ENCODE measurements at places on chromosomes 7 and 10. TPM values are rescaled to one million over a fixed set of nuclear protein-coding genes. Genes with fewer than 3 reads are reported as not detected.

DNA sequence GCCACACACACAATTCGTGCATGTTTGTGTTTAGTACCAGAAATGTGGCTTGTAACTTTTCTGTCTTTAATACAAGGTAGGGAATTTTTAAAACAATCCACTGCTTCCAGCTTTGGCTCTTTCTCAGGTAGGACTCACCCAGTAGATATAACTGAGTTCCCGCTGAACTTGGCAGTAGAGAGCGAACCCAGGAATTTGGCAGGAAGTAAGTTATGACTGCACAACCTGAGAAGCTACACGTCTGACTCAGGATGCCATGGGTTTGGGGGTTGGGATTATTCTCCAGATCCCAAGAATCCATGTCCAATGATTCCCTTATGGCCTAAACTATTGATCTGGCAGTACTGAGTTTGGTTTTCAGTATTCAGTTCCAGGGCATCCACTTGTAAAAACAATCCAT lies 499.7 kb downstream of the CALN1 start:
- no peak for DNase-seq

GRCh38 chr7:135192914-135193536 lies 18.3 kb downstream of the WDR91 start:
- peak; percentile 24 for DNase-seq

DNA sequence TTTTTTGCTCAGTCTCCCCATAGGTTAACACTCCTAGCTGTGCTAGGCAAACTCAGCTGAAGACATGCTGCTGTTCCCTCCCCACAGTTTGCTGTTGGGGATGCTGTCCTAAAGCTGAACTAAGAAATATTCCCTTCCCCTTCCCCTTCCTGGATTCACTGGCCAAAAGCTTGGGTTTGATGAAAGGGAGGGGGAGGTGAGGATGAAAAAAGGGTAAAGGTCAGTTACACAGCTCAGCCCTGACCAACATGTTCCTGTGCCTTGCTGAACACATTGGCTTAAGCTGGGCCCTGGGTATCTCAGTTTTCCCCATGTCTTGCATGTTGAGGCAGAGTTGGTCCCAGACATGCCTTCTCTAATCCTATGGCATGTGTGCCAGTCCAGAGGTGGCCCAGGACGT lies 15.3 kb downstream of the CCM2 start:
- no peak for DNase-seq

CACNA2D1 gene
- 18.3 TPM for total RNA-seq

GRCh38 chr7:130350945-130351790 lies 6.6 kb downstream of the CPA5 start:
- DNase-seq, result peak; percentile 68

BET1 gene
- 25.8 TPM for total RNA-seq

DNA sequence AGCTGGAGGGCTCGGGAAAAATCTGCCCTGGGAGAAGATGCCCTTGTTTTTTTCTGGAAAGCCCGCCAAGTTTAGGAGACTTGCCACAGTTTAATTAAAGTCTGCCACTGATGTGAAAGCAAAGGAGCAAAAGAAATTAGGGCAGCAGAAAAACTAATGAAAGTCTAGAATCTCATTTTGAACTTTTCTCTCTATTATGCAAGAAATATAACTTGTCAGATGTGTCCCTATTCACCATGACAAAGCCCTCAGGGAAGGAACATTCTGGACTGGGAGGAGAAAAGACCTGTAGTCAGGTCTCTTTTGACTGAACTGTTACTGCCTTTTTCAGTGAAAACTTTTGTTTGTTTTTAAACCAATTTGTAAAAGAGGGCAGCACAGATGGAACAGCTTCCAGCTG lies 715.5 kb downstream of the SORCS3 start:
- no peak for DNase-seq

All from kidney (tissue), 22 donors.